Stimulated activated CD4-positive, alpha-beta T cell treated with anti-CD3 and anti-CD28 coated beads, Interleukin-15, amount 100 ng/mL, for 1 hour (primary cell): ENCODE measurements at places on chromosomes 12 and 14.

- no peak for DNase-seq
Observed at GRCh38 chr14:32470161-32470715, 141.1 kb downstream of the AKAP6 start.

DNA sequence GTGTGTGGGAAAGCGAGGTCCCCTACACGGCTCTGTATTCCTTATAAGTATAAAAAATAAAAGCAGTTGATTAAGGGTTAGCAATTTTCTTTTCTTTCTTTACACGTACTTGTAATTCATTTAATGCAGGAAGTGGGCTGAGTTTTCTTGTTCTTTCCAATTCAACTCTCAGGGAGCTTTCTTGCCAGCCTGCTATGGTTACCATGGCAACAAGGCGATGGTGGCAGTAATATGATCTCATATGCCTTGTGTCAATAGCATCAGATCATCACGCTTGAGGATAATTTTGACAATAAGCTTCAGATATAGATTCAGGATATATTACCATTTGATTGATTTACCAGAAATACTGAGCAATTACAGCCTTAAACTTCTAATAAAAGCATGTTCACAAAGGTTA is 466.5 kb downstream of the APAF1 start:
- DNase-seq = no peak

DNA sequence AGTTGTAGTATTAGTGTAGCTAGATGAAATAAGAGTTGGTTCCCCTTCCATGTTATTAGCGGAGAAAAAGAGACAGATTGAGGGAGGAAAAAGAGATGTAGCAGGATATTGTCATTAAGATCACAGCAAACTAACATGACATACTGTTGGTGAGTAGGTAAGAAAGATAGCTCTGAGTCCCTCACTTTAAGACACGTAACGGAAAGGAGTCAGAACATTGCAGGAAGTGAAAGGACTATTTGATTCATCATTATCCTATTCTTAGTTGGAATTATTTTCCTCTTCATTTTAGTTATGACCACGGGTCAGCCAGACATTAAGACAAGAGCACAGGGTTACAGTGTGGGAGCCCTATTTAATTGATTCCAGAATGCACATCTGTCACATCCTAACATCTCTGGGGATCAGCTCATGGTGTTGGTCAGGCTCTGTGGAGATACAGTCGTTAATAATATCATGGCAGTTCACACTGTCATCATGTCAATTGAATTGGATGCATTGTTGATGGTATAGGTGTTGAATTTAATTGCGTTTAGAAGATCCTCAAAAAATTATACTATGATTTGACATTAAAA is 55.0 kb downstream of the TMX1 start:
- DNase-seq = no peak

GRCh38 chr12:18861287-18861858 is 123.5 kb downstream of the CAPZA3 start:
- DNase-seq = no peak

DNA sequence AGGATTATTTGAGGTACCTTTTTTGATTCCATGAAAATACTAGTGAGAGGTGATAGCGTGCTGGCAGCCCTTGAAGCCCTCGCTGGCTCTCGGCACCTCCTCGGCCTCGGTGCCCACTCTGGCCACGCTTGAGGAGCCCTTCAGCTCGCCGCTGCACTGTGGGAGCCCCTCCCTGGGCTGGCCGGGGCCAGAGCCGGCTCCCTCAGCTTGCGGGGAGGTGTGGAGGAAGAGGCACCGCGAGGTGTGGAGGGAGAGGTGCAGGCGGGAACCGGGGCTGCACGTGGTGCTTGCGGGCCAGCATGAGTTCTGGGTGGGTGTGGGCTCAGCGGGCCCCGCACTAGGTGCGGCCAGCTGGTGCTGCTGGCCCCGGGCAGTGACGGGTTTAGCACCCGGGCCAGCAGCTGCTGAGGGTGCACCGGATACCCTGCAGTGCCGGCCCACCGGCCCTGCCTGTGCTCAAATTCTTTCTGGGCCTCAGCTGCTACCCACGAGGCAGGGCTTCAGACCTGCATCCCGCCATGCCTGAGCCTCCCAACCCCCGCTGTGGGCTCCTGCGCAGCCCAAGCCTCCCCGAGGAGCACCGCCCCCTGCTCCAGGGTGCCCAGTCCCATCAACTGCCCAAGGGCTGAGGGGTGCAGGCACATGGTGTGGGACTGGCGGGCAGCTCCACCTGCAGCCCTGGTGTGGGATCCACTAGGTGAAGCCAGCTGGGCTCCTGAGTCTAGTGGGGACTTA is 7.4 kb downstream of the MOK start:
- DNase-seq = no peak

- DNase-seq = no peak
Observed at GRCh38 chr12:123896767-123897166, 75.9 kb downstream of the CCDC92 start.

GRCh38 chr12:8697120-8697475 is 693 bp upstream of the RIMKLB start:
- DNase-seq = no peak

DNA sequence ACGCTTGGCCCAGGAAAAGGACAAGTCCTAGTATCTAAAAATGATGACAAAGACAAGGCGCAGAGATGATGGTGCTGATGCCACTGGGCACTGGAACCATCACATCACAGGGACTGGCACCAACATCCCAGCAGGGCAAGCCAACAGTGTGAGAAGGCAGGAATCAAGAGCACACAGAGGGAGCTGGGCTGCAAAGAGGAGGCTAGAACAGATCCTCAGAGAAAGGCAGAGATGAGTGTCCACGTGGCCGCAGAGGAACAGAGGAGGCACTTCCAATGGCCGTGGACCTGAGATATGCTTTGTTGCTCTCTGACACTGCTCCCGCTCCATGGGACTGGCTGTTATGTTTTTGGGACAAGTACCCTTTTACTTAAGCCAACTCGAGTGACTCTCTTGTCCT is 17.9 kb downstream of the FOXN3 start:
- DNase-seq = no peak

DNA sequence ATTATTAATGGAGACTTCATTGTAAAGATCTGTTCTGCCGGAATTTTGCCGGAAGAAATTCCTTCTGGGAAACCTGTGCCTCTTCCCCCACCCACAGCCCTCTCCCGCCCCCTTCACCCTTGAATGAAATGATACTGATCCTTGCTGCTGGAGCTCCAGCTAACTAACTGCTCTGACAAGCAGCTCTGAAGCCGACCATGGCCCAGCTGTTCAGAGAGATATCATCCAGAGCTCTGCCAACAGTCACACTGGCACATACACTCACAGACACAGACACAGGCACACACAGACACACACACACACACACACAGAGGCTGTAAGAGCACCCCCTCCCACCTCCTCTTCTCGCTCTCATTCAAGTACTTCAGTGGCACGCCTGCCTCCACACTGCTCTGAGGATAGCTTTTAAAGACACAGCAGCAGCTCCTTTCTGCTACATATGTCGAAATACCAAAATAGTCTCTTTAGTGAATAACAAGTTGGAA is 88.6 kb downstream of the R3HDM2 start:
- no peak for DNase-seq

- no peak for DNase-seq
Observed at GRCh38 chr12:69338120-69338859, 9.9 kb upstream of the LYZ start.

- DNase-seq = no peak
Observed at GRCh38 chr14:72479461-72479931, 414.4 kb downstream of the DPF3 start.

DNA sequence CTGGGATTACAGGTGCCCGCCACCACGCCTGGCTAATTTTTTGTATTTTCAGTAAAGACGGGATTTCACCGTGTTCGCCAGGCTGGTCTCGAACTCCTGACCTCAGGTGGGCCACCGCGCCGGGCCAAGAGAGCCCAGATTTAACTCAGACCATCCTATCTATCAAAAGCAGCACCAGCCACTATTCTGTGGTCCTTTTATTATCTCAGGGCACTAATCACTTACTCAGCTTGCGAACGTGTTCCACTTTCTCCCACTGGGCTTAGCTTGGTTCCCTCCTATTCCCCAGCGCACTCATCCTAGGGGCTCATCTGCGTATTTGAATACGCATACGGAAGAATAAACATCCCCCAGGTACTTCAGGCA is 16.2 kb upstream of the AACS start:
- DNase-seq = no peak

GRCh38 chr12:84058136-84058535 is 854.5 kb downstream of the SLC6A15 start:
- no peak for DNase-seq

DNA sequence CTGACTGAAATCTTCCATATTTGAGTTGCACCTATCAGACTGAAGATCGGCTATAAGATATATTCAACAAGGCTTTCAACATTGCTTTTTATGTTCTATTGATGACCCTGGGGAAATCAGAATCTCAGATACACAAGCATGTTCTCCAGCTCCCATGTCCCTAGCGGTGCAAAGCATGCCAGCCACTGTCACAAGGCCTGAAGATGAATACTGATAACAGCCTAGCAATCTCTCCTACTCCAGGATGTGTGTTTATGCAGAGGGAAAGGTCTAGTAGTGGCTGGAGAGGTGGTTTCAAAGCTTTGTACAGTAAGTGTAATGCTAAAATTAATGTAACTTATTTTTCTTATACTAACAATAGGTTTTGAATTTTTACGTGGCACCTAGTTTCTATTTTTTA is 64.6 kb downstream of the SOX5 start:
- DNase-seq = no peak

- DNase-seq = no peak
Observed at GRCh38 chr12:12266389-12266872, 413 bp downstream of the LRP6 start.

DNA sequence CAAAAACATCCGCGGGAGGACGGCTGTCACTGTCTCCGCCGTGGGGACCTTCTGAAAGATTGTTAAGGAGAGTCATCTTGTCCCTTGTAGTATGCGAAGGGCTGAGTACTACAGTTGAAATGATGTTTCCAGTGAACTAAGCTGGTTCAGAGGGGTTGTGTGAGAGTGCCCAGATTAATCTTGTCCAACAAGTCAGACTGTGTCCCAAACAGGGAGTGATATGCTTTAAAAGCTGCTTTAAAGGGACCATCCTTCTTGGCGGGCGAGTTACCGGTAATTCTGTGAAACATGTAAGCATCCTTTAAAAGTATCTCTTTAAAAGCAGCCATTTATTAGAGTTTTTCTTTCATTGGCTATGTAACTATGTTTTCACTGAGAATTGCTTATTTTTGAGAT is 1.1 kb downstream of the WDR20 start:
- no peak for DNase-seq

GRCh38 chr12:124909831-124910560 is 4.5 kb downstream of the UBC start:
- DNase-seq = no peak

DNA sequence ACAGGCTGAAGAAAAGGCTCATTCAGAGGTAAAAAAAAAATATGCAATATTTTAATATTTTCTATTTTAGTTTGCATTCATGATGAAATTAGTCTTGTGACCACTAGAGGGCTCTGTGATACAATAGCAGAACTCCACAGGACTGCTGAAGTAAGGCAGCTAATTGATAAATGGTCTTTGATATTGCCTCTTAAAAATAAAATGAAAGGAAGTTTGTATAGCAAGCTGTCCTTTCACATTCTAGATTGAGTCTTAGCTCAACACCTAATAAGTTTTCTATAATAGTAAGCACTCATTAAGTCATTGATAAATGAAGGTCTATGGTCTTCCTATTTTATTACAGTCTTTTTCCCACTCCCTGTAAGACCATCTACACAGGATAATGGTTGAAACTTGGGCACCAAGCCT is 315.7 kb downstream of the NAV3 start:
- DNase-seq = no peak

GRCh38 chr12:2467447-2468195 is 327.1 kb upstream of the FKBP4 start:
- no peak for DNase-seq

DNA sequence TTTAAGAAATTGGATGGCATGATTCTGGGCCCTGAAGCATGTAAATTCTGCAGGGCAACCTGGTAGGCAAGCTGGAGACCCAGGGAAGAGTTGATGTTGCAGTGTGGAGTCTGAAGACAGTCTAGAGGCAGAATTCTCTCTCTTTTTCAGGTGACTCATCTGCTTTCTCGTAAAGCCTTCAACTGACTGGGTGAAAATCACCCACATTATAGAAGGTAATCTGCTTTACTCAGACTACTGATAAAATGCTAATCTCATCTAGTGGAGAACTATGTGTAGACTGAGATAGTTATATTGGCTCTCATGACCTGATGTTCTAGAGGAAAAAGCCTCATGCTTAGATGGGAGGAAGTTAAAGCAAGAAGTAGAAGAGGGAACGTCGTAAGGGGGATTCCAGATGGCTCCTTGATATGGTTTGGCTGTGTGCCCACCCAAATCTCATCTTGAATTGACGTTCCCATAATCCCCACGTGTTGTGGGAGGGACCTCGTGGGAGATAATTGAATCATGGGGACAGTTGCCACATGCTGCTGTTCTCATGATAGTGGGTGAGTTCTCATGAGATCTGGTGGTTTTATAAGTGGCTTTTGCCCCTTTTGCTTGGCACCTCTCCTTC is 723.8 kb downstream of the BCL11B start:
- DNase-seq = no peak

- DNase-seq = peak; percentile 90
Observed at GRCh38 chr14:49633640-49634546, 1.2 kb downstream of the DNAAF2 start.

DNA sequence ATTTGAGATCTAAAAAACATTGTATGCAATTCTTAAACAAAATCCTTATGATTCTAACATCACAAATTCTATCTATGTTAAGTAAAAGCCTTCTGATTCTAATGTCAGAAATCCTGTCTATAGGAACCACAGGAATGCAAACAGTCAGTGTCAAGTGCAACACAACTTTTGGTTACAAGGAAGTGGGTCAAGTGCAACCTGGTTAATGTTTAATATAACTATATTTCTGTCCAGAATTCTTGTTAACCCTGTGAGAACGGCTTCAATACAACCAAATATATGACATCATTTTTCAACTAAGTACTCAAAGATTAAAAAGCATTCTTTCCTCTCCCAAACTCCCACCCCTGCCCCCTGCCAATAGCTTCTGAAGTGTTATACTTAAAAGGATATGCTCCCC is 107.9 kb upstream of the PLEKHA5 start:
- no peak for DNase-seq

GRCh38 chr14:69543341-69544115 is 31.1 kb downstream of the CCDC177 start:
- DNase-seq = no peak

GRCh38 chr12:139585-139984 is 73.0 kb downstream of the IQSEC3 start:
- DNase-seq = no peak

DNA sequence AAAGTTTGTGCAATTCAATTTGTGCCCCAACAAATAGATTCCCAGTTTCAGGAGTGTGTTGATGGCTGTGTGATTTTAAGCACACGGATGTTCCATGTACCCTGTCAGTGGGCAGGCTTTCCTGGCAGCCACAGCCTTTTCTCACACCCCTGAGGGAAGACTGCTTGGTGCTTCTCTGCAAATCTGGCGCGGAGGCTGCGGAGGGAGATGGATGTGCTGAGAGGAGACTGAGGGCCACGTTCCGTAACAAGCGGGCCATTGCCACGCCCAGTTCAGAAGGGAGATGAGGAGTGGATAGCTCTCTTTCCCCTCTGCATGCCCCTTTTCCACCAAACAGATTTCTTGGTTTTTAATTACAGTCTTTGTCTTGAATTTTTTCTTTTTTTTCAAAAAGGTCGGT is 89.1 kb downstream of the BEGAIN start:
- DNase-seq = no peak

GRCh38 chr12:68276402-68276930 is 23.1 kb upstream of the IL22 start:
- DNase-seq = no peak

- DNase-seq = no peak
Observed at GRCh38 chr12:107107381-107107780, 14.0 kb upstream of the CRY1 start.

- no peak for DNase-seq
Observed at GRCh38 chr12:2291182-2291832, 238.5 kb downstream of the CACNA1C start.

- peak; percentile 88 for DNase-seq
Observed at GRCh38 chr14:89954070-89955021, at the start of gene EFCAB11. Gene EFCAB11 (minus strand): TSS chr14:89954730. CDS start chr14:89954660, 70 bp downstream.
